ENCODE measurements at places on chromosomes 5 and 9. TPM values are rescaled to one million over a fixed set of nuclear protein-coding genes. Genes with fewer than 3 reads are reported as not detected.

- DNase-seq, result no peak
Observed at GRCh38 chr9:91407580-91408318, 15.9 kb downstream of the NFIL3 start.

DNA sequence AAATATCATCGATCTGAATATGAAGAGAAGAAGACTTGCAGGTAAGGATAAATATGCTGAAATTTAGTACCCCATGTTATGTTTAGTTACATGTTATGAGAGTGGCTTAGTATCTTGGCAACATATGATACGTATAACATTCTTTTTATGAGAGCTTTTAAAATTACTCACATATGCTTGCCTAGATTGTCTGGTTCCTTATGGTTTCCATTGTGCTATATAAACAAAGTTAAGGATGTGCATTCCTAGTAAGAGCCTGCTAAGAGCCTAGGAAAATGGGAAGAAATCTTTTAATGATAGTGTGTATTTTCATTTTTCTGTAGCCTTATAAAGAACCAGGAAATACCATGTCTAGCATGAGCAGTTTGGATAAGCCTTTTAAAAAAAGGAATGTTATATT is 112.0 kb upstream of the KCNN2 start:
- DNase-seq, result no peak

- no peak for DNase-seq
Observed at GRCh38 chr9:99411068-99411467, 189.0 kb downstream of the SEC61B start.

- DNase-seq, result no peak
Observed at GRCh38 chr5:119445544-119445943, 6.8 kb upstream of the HSD17B4 start.

Gene PCA3
- not detected for total RNA-seq

GRCh38 chr5:129541648-129542251 is 81.7 kb downstream of the ADAMTS19 start:
- DNase-seq, result no peak

Gene SLC6A7
- not detected for total RNA-seq

DNA sequence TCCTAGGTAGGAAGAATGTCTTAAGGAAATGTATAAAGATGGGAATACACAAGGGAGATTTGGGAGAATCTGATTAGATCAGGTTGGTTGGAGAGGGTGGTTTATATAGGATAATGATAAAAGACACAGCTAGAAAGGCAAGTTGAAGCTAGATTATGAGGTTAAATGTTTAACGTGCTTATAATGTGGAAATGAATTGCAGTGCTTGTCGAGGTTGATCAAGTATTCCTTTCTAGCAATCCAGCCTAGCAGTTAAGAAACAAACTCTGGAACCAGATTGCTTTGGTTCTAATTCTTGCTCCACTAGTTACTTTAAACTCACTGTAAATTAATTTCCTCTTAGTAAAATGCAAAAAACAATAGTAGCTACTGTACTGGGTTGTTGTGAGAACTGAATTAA is 76.5 kb downstream of the NIPBL start:
- no peak for DNase-seq

DNA sequence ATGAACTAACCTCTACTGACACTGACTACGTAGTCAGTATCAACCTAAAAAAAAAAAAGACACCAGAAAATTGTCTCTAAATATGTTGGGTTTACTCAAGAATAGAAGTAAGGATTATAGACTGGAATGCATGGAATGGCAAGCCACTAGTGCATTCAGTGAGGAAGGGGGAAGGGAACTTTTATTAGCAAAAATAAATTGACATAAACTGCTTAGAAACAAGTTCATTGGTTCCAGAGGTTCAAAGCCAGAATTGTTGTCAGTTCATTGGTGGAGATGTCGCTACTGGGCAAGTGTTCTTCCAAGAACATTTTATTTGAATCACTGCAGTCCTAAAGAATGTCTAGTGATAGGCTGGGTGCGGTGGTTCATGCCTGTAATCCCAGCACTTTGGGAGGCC is 26.1 kb upstream of the AOPEP start:
- no peak for DNase-seq

- no peak for DNase-seq
Observed at GRCh38 chr9:75147638-75148037, 59.3 kb downstream of the OSTF1 start.

- no peak for DNase-seq
Observed at GRCh38 chr5:176388003-176388443, 375 bp downstream of the NOP16 start.

DNA sequence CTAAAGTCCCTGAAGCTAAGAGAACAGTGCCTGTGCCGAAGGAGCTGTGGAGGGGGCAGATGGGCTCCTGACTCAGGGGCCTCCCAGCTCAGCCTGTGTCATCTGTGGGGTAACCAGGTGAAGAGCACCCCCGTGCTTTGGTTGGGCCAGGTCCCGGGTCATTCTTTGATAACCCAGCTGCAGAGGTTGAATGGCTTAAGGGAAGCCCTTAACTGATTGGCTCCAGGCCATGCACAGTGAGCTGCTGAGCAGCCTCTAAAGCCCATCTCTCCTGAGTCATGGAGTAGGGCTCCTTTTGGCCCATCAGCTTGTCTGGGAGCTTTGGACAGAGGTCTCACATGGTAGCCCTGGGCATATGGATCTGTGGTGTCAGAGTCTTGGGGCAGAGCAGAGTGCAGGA is 28.7 kb downstream of the COL27A1 start:
- DNase-seq, result no peak

Gene TNC
- 82.9 TPM for total RNA-seq

Gene PDE8B
- total RNA-seq, result 54.4 TPM

- no peak for DNase-seq
Observed at GRCh38 chr9:136981588-136982231, 1.1 kb upstream of the LCNL1 start.

- DNase-seq, result no peak
Observed at GRCh38 chr9:87793292-87793691, 67.4 kb downstream of the CTSL start.

DNA sequence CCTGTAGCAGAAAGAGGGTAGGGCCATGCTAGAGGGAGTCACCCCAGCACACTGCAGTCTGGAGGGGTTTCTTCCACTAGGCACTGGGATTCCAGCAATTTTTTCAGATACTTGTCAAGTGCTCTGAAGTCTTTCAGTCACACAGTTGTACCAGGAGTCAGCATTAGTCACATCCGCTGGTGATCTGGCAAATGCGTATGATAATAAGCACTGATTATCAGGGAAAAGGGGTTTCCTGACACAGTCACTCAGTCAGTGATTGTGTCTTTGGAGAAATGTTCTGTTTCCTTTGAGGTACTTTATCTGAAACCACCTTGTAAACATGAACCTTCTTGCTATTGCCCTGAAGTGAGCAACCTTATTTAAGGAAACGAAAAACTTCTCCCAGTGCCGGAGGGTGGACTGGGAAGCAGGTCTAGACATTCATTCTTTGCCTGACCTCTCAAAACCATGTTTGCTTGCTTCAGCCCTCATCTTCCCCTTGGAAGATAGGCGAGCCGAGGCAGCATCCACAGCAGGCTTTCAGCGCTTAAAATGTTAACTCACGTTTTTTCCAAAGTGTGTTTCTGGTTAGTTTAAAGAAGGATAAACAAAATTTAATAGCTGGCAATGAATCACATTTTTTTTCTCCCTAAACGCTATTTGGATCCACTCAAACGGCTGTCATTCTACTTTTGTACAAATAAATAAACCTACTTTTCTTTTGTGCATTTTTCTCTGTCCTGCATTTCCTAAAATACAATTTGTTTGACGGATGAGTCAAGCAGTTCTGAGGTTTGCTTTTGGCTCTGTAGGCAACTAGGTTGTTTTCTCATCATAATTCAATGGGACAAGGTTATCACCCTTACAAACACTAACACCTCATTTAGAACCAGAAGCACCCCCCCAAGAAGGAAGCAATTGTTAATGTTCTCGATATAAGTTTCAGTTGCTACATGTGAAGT is 77.7 kb downstream of the FOXD1 start:
- DNase-seq, result no peak

- no peak for DNase-seq
Observed at GRCh38 chr5:104412649-104413240, 850.2 kb upstream of the NUDT12 start.

- DNase-seq, result no peak
Observed at GRCh38 chr5:173648308-173648866, 31.9 kb upstream of the BOD1 start.

- DNase-seq, result no peak
Observed at GRCh38 chr9:27688954-27689353, 115.7 kb upstream of the C9orf72 start.

Gene PCDHGA7
- 13.0 TPM for total RNA-seq

Gene CD14
- 48.5 TPM for total RNA-seq

Gene CDX1
- total RNA-seq, result 0.77 TPM

- DNase-seq, result no peak
Observed at GRCh38 chr5:80124121-80124918, 89.2 kb downstream of the THBS4 start.

Gene IFNB1
- not detected for total RNA-seq

DNA sequence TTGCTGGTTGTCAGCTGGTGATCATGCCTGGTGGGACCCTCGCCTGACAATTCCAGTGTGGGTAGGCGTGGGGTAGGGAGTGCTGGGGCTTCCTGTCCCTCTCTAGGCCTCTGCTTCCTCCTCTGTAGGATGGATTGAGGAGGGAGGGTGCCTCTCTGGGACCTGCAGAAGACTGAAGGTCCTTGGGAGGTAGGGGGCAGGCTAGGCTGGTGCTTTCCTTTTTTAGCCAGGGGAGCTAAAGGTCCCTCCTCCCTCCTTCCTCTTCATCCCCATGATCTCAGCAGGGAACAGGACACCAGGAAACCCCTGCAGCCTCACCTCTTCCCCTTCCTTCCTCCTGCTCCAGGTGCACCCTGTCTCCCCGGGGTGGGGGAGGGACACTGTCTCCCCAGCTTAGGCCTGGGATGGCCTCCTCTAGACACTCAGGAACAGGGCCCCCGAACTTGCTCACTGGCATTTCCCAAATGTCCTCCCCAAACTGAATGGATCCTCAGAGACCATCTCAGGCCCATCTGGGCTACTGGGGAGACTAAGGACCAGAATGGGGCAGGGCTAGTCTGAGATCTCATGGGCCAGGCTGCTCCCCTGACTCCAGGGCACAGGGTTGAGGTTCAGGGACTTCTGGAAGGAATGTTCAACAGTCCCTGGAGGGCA is 8.4 kb downstream of the SH2D3C start:
- DNase-seq, result no peak

DNA sequence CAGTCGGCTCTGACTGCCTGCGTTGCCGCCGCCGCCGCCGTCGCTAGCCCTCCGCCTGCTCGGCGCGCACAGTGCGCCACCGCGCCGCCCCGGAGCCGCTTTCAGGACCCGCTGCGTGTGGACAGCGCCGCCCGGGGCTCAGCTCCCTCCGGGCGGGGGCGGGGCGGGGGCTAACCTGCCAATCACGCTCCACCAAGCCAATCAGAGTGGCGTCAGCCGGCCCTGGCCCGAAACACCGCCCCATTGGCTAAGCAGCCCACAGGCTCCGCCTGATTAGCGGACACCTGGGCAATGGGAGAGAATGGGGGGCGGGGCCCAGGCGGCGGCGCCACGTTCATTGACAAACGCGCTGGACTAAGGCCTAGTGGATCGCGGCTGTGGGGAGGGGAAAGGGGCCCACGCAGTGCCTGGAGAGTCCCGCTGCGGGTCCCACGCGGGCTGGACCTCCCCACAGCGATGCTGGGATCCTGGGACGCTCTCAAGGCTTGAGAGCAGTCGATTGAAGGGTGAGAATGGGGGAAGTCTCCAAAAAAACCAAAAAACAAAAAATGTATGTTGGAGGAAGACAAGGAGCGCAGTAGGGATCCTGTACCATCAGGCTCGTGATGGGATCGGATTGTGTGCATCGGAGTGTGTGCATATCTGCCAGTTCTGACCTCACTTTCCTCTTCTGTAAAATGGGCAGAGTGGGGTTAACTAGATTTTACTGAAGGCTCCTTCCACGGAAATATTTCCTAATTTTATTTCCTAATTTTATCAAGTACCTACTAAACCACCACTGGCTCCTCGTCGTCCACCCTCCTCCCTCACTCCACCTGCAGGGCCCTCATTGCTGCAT is 6.3 kb downstream of the PAX5 start:
- peak; percentile 46 for DNase-seq

DNA sequence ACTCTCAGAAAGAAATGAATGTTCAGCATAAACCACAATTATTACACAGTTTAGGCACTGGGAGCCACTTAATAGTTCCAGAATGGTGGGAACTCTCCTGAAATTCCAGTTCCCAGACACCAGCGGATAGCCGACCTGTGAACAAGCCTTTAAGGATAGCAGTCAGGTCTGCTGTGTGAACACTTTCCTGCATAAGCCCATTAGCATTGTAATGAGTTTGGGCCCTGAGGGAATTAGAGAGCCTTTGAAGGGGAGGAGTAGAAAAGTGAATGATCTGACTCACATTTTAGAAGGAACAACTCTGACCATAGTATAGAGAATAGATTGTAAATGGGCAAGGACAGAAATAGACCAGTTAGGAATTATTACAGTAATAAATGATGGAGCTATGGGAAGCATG is 189.1 kb downstream of the ADGRV1 start:
- DNase-seq, result no peak

DNA sequence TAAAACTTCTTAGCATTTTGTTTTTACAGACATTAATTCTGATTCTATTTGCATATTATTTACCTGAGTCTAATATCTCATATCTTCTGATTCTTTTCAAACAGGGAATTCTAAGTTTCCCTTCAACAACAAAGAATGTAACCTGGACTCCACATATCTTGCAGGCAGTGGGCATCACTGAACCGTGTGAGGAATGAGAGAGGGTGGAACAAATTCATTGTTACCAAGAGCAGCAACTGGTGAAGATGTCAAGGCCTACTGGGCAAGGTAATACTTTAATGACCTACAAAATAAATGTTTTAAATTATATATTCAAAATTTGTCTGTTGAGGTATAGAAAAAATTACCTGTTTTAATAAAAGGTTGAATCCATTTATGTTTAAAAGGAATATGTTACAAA is 455.3 kb upstream of the TUSC1 start:
- no peak for DNase-seq

Gene PJA2
- total RNA-seq, result 123 TPM

- no peak for DNase-seq
Observed at GRCh38 chr9:124480621-124480981, 26.6 kb downstream of the NR5A1 start.

- DNase-seq, result peak; percentile 86
Observed at GRCh38 chr5:75236322-75237316, at the start of gene ANKRD31. Gene ANKRD31, minus strand, starts transcription at chr5:75236878. Its CDS starts 192 bp downstream, at chr5:75236686.

DNA sequence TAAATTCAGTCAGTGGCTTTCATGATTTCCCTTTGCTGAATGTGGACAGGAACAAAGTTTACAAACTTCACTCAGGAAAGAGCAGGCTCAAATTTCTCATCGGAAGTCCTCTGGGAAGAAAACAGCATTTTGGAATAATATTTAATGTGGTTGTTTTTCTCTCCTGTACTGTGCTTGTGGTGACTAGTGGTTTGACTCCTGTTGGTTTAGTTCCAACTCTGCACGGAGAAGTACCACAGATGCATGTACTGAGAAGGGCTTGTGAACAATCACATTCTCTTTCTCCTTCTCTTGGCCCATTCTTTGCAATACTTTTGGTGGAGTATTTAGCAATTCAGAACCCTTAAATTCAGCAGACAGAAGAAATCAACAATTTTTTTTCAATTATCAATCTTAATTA is 13.3 kb downstream of the MPDZ start:
- DNase-seq, result no peak

Gene GRIN1
- total RNA-seq, result not detected

Gene ZNF454
- total RNA-seq, result 0.59 TPM

All from uterus (tissue), 4 donors.